H9 (cell line): ENCODE measurements at places on chromosomes 5 and 9. TPM values are rescaled to one million over a fixed set of nuclear protein-coding genes. Genes with fewer than 3 reads are reported as not detected.

Gene ADAMTS16
- total RNA-seq = 4.5 and 4.6 TPM in 2 replicates

Gene CNTNAP3B
- total RNA-seq = 4.6 and 4.7 TPM in 2 replicates

GRCh38 chr9:111274737-111275136, 55.3 kb downstream of the OR2K2 start:
- no peak overlapping the region for H3K4me3 ChIP-seq
- H3K27me3 ChIP-seq = no peaks in the 10 kb centered on the region
- H3K36me3 ChIP-seq = no peaks in the 10 kb centered on the region
- H3K4me1 ChIP-seq = no peaks in the 10 kb centered on the region

Gene PTPRD
- 31.7 and 32.5 TPM in 2 replicates for total RNA-seq

Gene TRIM36
- 14.6 and 19.3 TPM in 2 replicates for total RNA-seq

DNA sequence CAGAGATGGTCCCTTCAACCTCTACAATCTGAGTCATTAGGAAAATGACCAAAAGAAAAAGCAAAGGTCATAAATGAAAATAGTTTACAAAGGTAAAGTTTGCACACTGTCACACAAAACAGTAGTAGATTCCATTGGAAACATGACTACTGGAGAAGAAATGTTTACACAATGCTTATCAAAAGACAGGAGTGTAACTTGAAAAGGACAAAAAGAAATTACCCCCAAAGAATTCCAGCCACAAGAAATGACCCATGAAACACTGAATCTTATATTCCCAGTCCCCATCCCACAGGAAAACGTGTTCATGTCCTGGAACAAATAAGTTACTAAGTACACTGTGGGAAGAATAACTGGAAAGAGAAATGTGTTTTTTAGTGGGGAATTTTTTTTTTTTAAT, 385.1 kb downstream of the SEMA5A start:
- no peaks in the 10 kb centered on the region for H3K27me3 ChIP-seq
- no peak overlapping the region for H3K4me3 ChIP-seq
- H3K36me3 ChIP-seq = no peaks in the 10 kb centered on the region
- no peak for DNase-seq

DNA sequence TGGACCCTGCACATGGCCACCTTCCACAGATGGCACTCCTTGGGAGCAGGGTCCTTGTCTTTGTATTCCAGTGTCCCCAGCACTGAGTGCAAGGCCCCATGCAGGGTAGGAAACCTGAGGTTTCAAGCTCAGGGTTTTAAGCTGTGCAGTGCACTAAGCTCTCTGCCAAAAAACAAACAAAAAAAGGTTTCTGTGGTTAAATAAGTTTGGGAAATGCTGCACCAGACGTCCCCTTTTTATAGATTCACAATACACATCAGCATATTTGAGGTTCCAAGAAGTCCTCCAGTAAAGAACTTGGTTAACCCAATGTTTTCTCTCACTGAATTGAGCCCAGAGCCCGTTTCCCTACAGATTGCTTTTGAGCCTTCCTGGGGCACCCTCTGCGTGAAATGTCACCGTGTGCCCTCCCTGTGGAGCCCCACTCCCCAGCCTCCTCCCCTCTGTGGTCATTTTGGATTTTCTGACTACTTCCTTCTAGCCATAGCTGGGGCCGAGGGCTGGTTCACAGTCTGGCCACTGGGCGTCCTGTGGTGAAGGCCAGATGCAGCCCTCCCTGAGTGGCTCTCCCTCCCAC, 17.1 kb downstream of the DELE1 start:
- H3K36me3 ChIP-seq = peaks cover 25% of the 10 kb centered on the region
- no peaks in the 10 kb centered on the region for H3K27me3 ChIP-seq
- H3K27ac ChIP-seq = no peak overlapping the region
- H3K4me3 ChIP-seq = no peak overlapping the region
- no peaks in the 10 kb centered on the region for H3K4me1 ChIP-seq

Gene OR13J1
- not detected in 2 replicates for total RNA-seq

Gene ESM1
- not detected in 2 replicates for total RNA-seq

Gene PDZD2
- total RNA-seq = 8.8 and 9.9 TPM in 2 replicates

GRCh38 chr5:154309371-154309745, 118.8 kb downstream of the GALNT10 start:
- H3K4me3 ChIP-seq = no peak overlapping the region
- no peaks in the 10 kb centered on the region for H3K36me3 ChIP-seq
- no peak overlapping the region for H3K27ac ChIP-seq

- H3K4me3 ChIP-seq = no peak overlapping the region
- no peaks in the 10 kb centered on the region for H3K27me3 ChIP-seq
- H3K4me1 ChIP-seq = no peaks in the 10 kb centered on the region
- H3K27ac ChIP-seq = no peak overlapping the region
- no peaks in the 10 kb centered on the region for H3K36me3 ChIP-seq
Observed at GRCh38 chr9:34783951-34784487, 74.1 kb upstream of the CCL21 start.

Gene ACSL6
- total RNA-seq = 1.3 and 1.6 TPM in 2 replicates

Gene APBA1
- total RNA-seq = 1.7 and 1.8 TPM in 2 replicates

Gene ZNF354C
- total RNA-seq = 4.8 and 5.4 TPM in 2 replicates

- peaks cover 4% of the 10 kb centered on the region; the same call in 2 of the 3 replicates for H3K36me3 ChIP-seq
- no peak overlapping the region for H3K27ac ChIP-seq
- no peaks in the 10 kb centered on the region for H3K27me3 ChIP-seq
- H3K4me1 ChIP-seq = no peaks in the 10 kb centered on the region
Observed at GRCh38 chr5:112049738-112050137, 292.7 kb upstream of the NREP start.
